ENCODE measurements at places on chromosomes 7 and 10. TPM values are rescaled to one million over a fixed set of nuclear protein-coding genes. Genes with fewer than 3 reads are reported as not detected.

The GTPBP10 gene
- total RNA-seq, result 39.5 TPM

The SYT15B gene
- not detected for total RNA-seq

The TRIL gene
- total RNA-seq, result not detected

The AKR1C2 gene
- not detected for total RNA-seq

The BTBD16 gene
- total RNA-seq, result not detected

The ADIRF gene
- not detected for total RNA-seq

The SLC26A4 gene
- total RNA-seq, result 0.05 TPM

The C10orf53 gene
- total RNA-seq, result not detected

The EEF1AKMT2 gene
- total RNA-seq, result 15.4 TPM

The RELN gene
- not detected for total RNA-seq

The ZNF138 gene
- 26.6 TPM for total RNA-seq

The C7orf57 gene
- total RNA-seq, result not detected

All from B cell (primary cell).